NCI-H1417 (cell line): ENCODE measurements at places on chromosomes 2 and 18.

DNA sequence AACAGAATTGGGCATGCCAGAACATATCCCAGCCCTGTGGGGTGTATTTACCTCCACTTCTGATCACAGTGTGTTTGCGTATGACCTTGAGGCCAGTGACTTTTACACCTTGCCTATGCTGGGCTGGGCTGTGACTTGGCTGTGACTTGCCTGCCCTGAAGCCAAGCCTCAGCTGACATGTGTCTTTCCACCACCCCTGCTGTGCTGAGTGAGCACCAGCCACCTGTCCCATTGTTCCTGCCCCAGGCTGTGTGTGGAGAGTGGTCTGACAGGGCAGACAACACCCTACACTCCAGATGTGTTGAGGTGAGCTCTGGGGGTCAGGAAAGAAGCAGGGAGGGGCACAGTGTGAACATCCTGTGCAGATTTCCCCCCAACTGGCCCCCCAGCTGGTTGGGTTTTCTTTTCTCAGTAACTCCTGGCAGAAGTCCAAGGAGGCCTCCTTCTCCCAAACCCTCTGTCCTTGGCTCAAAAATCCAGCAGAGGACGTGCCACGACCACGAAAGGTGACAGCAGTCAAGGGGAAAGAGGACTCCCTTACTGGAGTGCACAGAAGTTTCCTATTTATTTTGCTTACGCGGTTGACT is 5.1 kb upstream of the STEAP3 start:
- DNase-seq = peak; percentile 78

- no peak for DNase-seq
Measured at GRCh38 chr2:47043891-47044239, 111.2 kb downstream of the STPG4 start.

GRCh38 chr2:135875491-135876065 is 665 bp downstream of the MCM6 start:
- peak; percentile 18 for DNase-seq

DNA sequence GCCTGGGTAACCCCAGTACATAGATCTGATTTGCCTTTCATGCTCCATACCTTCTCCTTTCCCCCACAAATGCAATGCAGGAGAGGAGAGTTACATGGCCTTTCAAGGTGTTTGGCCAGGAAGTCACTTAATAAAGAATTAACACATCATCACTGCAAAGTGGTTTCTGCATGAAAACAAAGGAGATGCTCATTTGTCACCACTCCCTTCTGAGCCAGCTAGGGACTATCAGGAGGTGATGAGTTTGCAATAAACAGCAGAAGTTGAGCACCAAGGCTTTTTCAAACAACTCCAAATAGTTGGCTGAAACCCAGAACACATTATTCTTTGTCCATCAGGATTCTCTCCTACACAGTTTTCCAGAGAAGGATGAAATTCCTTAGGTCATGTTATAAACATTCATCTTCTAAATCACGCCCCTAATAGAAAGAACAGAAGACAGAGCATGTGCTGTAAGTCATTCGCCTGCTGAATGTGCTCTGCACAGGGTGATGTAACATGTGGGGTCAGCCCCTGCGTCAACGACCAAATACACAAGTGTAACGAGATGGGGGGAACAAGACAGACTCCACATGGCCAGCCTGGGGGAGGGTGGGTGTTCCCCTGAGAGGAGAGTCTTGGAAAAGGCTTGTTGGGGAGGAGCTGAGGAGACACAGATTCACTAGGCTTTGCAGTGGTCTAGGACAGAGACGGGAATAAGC is 87.3 kb upstream of the RMDN2 start:
- no peak for DNase-seq

- DNase-seq = no peak
Measured at GRCh38 chr2:218891275-218892135, 10.9 kb downstream of the WNT10A start.

DNA sequence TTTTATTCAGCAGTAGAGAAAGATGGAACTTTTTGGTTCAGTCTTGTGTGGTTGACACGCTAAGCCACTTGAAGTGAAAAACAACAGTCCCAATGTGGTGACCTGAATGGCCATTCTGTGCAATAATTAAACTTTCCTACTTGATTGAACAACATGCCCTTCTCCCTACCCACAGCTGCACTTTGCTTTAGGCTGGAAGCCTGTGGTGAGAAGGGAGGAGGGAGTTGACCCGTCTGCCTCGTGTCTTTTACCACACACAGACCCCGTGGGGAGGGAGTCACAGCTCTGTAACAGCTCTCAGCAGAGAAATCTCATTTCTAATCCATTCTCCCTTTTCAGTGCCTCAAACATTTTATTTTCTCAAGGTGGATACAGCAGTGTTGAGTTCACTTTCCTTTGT is 138.2 kb upstream of the PKDCC start:
- DNase-seq = no peak

DNA sequence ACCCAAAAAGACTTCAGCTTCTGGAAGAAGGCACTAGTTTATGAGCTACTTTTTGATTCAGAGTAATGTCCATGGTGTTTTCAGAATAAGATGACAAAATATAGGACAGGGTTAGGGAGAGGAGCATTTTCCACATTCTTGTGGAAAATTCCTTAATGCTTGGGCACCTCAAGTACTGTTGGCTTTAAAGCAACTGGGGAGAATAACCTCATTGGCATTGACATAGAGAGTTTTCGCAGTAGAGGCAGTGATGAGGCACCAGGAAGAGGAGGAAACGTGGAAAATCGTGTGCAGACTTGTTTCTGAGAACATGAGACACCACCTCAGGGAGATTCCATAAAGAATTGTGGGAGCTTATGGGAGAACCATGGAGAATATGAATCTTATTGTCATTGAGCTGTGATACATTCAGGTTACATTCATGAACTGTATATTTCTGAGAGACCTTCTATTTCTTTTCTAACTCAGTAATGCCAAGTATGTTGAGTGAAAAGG is 929.0 kb upstream of the NRXN1 start:
- no peak for DNase-seq

GRCh38 chr2:59909147-59909546 is 644.3 kb downstream of the BCL11A start:
- DNase-seq = no peak

DNA sequence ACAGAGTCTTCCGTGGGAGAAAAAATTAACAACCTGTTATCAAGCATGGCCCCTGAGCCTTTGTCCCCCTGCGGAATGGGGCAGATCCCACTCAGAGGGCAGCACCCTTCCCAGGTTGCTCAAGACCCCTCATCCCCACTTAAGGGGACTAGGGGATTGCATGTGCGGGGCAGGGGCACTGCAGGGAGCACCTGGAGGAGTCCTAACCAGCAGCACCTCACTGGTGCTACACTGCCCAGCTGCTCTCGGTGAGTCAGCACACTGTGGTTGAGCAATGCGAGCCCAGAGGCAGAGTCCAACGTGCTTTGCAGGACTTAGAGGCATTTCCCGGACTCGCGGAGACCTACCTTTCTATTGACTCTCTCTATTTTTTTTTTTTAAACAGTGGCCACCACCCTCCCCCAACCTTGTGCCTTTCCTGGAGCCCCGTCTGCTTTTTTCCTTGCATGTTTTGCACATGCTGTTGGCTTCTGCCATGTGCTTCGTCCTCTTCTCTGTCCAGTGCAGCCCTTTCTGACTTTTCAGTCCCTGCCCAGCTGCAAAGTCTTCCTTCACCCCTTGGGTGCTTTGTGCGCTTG is 74.0 kb downstream of the IL1R2 start:
- no peak for DNase-seq

DNA sequence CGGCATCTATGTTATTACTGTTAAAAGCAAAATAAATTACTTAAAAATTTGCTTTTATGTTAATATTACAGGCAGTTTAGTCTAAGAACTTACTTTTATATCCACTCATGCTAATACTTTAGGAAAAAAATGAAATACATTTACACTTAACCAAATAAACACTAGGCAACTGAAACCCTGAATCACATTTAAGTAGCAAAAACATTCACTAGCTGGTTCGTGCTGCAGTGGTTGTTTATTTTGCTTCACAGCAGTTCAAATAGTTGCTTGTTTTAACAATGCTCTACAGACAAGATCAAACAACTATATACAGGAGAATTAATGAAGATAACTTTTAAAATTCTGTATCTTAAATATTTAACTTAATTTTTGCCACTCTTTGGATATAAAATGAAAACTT is 60.8 kb downstream of the ABCG8 start:
- no peak for DNase-seq

GRCh38 chr2:168757223-168757622 is 45.2 kb upstream of the NOSTRIN start:
- no peak for DNase-seq

DNA sequence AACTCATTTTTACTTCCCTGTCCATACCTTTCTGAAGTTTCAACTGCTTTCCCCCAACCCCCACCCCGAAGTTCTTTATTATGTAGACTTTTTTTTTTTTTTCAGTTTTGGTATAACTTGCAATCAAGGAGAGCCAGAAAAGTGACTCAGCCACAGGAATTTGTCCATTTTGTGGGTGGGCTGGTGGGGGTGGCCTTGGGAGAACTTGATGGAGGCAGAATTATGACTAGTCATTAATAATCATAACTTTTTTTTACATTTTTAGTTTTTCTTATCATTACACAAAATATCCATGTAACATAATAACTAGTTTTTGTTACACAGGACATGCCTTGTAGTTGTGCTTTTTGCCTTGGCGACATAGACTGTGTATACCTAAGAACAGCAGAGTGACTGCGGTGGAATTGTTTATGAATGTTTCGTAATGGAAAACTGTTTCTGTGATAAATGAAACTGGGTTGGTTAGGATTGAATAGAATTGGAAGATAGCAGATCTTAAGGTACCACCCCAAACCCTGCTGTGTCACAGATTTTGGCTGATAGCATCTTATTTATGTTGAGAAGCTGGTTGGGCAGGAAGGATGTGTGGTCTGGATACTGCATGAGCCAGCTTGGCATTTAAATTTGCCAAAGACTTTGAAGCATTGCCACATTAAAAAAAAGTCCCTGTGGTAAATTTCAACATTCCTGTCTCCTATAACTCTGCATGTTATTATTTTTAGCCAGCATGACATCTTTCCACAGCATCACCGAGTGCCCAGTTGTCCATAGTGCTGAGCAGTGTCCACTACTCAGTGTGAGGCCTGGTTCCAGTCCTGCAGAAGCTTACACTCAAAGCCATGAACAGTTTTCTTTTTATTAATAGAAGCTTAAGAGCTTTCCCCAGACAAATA is 30.7 kb downstream of the LYPD6B start:
- no peak for DNase-seq

- no peak for DNase-seq
Measured at GRCh38 chr2:17608251-17608650, 67.8 kb downstream of the VSNL1 start.

GRCh38 chr2:238408615-238409340 is 17.9 kb upstream of the ASB1 start:
- DNase-seq = no peak

DNA sequence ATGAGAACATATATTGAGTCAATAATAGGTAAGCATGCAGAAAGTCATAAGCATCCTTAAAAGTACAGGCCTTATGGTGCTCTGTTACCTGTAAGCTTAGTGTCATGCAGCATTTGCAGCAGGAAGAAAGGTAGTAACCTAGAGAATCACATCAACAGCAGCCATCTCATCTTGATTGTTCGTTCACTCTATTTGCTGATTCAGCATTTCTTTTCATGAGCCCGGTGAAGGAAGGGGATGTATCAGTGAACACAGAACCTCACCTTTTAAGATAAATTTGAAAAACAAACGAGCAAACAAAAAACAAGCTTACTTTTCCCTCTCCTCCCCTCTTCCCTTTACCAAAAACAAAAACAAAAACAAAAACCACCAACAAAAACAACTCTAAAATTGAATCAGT is 89.9 kb downstream of the MIB1 start:
- DNase-seq = no peak

- DNase-seq = peak; percentile 80
Measured at GRCh38 chr2:138502255-138503086, 901 bp downstream of the SPOPL start.

GRCh38 chr2:111701266-111701665 is 182.7 kb downstream of the ANAPC1 start:
- DNase-seq = no peak

- DNase-seq = no peak
Measured at GRCh38 chr18:54964741-54965140, 5.5 kb upstream of the CCDC68 start.

DNA sequence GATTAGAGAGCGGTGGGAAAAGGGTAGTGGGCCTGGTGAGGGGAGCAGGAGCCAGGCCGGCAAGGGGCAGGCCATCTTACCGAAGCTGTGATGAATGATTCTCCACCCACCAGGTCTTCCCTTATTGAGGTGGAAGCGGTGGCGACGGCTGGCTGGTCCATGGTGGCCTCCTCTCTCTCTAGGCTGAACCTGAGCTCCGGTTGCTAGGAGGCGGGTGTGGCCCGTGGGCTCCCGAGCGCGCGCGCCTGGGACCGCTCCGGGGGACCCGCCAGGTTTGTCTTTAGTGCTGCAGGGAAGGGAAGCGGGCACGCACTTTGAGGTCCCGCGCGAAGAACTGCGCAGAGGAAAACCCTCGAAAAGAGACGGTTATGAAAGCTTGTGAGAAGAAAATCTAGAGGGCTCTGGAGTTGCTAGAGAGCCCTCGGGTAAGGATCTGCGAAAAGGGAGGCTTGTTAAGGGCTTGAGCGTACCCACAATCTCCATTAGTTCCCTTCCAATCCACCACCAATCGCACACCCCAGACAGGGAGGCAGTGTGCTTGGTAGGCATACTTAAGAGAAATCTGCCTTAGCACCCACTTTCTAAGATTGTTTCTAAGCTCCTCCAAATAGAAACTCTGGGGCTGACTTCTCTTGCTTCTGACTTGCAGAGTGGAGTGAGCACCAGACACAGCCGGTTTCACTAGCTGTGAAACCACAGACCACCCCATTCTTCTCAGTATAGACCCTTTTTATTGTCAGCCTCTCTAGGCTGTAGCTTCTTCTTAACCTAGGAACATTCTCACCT is at the start of gene STPG4:
TSS of gene STPG4 (minus strand) at position 218 of the 786 bp plus-strand sequence. CDS start at position 161, 57 bp downstream.
- DNase-seq = no peak

DNA sequence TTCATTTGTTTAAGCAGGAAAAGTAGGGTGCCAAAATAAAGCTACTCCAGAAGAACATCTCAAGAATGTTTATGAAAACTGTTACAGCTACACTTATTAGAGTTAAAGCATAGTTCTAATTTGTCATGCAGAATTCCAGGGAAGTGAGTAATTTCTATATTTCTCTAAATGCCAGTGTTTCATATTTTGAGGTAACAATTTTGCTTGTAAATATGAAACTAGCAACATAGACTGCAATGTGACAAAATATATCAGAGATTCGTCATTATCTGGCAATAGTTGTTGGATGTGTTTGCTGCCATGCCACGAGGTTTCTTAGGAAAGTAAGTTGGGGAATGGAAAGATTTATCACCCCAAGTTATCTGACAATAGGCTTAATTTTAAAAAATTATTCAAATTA is 424.1 kb upstream of the ZEB2 start:
- DNase-seq = no peak

GRCh38 chr2:240284503-240285259 is 144.2 kb upstream of the OTOS start:
- DNase-seq = no peak

DNA sequence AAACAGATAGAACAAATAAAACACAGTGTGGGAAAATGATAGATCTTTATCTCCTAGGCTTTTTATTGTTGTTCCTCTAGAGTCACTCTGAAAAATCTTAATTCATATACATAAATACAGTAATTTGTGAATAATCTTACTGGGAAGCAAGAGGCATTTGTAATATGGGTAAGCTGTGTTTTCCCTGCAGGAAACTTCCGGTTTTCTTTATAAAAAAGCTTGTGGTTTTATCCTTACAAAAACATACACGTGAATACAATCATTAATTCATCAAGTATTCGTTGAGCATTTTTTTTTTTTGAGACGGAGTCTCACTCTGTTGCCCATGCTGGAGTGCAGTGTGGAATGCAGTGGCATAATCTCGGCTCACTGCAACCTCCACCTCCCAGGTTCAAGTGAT is 1312.8 kb upstream of the ZEB2 start:
- no peak for DNase-seq

GRCh38 chr2:80329491-80329890 is 24.9 kb upstream of the LRRTM1 start:
- no peak for DNase-seq
